ENCODE measurements at places on chromosomes 2 and 18. TPM values are rescaled to one million over a fixed set of nuclear protein-coding genes. Genes with fewer than 3 reads are reported as not detected.

DNA sequence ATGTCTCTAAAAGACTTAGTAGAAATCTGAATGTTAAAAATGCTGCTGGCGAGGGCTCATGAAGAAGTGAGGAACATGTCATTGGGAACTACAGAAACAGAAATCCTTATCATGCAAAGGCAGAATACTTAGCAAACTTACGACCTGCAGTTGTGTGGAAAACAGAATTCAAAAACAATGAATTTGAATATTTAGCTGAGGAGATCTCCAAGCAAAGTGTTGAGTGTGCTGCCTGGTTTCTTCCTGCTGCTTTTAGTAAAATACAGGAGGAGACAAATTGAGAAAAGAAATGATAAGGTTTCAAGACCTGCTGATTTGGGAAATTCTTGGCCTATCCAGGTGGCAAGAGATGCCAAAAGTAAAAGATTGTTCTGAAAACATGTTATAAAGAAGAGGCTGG lies 38.5 kb downstream of the METTL4 start:
- no peak overlapping the region for H3K4me3 ChIP-seq
- no peaks in the 10 kb centered on the region for H3K36me3 ChIP-seq
- no peaks in the 10 kb centered on the region for H3K4me1 ChIP-seq
- no peak overlapping the region for H3K27ac ChIP-seq
- no peaks in the 10 kb centered on the region for H3K27me3 ChIP-seq

- H3K4me3 ChIP-seq = no peak overlapping the region
- H3K27me3 ChIP-seq = no peaks in the 10 kb centered on the region
- peaks cover 10% of the 10 kb centered on the region for H3K4me1 ChIP-seq
- no peak overlapping the region for H3K27ac ChIP-seq
Observed at GRCh38 chr18:77671456-77672167, 422.0 kb downstream of the GALR1 start.

DNA sequence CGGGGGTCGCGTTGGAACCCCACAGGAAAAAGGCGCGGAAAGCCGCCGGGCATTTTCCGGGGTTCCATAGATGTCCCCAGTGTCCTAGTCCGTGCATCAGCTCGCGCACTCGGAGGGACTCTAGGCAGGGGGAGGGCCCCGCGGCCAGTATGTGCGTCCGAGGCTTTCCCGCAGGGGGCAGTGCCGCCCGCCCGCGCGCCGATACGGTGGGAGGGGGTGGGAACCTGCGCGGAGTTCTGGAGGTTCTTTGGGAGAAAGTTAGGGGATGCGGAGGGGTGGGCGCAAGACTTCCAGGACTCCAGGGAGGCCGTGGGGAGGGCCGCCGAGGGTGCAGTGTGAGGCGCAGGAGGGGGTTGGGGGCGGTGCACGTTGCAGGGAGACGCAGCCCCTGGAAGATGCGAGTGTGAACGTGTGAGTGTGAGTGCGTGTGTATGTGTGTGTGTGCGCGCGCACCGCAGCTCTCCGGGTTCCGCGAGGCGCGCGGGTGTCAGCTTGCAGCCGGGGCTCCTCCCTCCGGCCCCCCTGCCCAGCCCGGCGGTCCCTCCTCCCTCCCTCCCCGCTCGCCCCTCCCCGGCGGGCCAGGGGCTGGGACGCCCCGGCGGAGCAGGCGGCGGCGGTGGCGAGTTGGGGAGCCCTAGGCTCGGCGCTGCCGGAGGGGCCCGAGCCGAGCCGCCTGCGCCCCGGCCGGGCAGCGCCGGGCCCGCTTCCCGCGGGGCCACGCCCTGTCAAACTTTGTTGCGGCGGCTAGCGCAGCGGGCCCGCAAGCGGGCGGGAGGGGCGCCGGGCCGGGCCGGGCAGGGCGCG lies at the start of gene TCF7L1:
TSS of gene TCF7L1 (plus strand) at position 559 of the 804 bp plus-strand sequence. CDS start 293 bp downstream, outside the sequence.
- peaks cover 19% of the 10 kb centered on the region for H3K36me3 ChIP-seq
- 0 out of 2 replicates have a peak, but pooled peaks cover 4% of the 10 kb centered on the region for H3K27me3 ChIP-seq
- DNase-seq = peak; percentile 94

DNA sequence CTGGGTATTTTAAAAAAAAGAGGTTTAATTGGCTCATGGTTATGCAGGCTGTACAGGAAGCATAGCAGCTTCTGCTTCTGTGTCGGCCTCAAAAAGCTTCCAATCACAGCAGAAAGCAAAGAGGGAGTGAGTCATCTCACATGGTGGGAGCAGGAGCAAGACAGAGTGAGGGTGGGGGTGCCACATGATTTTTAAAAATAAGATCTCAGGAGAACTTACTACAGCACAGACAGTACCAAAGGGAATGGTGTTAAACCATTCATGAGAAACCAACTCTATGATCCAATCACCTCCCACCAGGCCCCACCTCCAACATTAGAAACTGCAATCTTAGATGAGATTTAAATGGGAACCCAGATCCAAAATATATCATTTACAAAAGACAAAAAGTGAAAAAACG lies 14.6 kb downstream of the ZNF519 start:
- H3K4me3 ChIP-seq = no peak overlapping the region
- DNase-seq = no peak
- H3K27ac ChIP-seq = no peak overlapping the region
- no peaks in the 10 kb centered on the region for H3K27me3 ChIP-seq
- peaks cover 7% of the 10 kb centered on the region for H3K36me3 ChIP-seq

DNA sequence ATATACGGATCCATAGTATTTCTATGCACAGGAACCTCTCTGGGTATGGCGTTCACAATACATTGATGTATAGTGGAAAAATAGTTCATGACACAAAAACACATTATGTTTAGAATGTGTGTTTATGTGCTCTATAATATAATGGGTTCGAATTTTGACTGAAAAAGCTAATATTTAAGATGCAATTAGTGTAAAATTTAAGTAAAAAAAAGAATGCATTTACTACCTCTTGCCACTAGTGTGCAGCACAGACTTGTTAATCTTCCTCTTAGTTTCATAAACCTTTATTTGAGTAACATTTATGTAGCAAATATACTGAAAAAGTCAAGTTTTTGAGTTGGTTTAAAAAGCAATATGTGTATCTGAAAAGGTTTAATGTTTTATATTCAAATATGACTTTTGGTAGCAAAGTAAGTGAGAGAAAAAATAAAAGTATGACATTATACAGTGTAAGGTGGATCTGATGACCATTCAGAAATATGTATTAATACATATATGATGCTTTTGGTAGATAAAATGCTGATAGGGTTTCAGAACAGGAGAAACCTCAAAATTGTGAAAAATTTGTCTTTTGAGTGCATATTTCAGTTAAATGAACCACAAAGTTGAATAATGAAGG lies 49.4 kb downstream of the CCDC102B start:
- peak; percentile 29 for DNase-seq
- no peak overlapping the region for H3K4me3 ChIP-seq
- no peaks in the 10 kb centered on the region for H3K27me3 ChIP-seq
- H3K36me3 ChIP-seq = no peaks in the 10 kb centered on the region

DNA sequence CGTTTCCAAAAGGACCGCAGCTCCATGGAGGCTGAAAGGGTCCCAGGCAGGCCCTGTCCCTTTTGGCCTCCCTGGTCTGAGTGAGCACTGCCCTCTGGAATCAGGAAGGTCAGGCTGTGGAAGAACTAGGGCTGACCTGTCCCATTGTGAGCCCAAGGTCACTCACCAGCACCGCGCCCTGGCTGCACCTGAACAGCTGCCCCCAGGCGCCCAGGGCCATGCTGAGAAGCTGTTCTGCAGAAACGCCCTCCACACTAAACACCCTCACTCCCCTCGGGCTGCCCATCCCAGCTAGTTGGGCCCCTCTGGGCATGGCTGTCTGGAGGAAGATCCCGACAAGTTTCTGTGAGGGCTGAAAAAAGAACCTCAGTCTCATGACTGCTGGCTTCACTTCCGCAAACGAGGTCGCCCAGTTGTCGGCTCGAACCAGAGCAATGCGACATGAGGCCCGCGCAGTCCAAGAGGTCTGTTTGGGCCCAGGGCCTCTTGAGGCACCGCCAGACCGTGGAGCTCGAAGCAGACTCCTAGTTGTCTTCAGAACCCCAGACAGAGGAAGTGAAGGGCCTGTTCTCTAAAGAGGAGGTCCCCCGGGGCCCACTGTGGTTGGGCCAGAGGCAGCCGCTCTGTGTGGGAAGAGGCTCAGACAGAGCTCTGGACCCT lies 64.4 kb downstream of the INPP5D start:
- no peak overlapping the region for H3K27ac ChIP-seq
- H3K36me3 ChIP-seq = no peaks in the 10 kb centered on the region

GRCh38 chr2:70964596-70965386 lies 13.6 kb upstream of the ANKRD53 start:
- peaks cover 62% of the 10 kb centered on the region for H3K27me3 ChIP-seq
- peak overlapping the region; percentile 64 for H3K4me3 ChIP-seq
- peak; percentile 94 for DNase-seq
- H3K4me1 ChIP-seq = peaks cover 4% of the 10 kb centered on the region
- H3K36me3 ChIP-seq = no peaks in the 10 kb centered on the region

The CIB4 gene
- total RNA-seq = not detected

The SGPP2 gene
- total RNA-seq = not detected

The FBXO41 gene
- total RNA-seq = 16.5 TPM

The POTEI gene
- 0.56 TPM for total RNA-seq

The SIX3 gene
- total RNA-seq = not detected

The AQP12A gene
- not detected for total RNA-seq

The PAX8 gene
- total RNA-seq = 0.16 TPM
